D341Med (cell line): ENCODE measurements at places on chromosomes 5 and 9.

DNA sequence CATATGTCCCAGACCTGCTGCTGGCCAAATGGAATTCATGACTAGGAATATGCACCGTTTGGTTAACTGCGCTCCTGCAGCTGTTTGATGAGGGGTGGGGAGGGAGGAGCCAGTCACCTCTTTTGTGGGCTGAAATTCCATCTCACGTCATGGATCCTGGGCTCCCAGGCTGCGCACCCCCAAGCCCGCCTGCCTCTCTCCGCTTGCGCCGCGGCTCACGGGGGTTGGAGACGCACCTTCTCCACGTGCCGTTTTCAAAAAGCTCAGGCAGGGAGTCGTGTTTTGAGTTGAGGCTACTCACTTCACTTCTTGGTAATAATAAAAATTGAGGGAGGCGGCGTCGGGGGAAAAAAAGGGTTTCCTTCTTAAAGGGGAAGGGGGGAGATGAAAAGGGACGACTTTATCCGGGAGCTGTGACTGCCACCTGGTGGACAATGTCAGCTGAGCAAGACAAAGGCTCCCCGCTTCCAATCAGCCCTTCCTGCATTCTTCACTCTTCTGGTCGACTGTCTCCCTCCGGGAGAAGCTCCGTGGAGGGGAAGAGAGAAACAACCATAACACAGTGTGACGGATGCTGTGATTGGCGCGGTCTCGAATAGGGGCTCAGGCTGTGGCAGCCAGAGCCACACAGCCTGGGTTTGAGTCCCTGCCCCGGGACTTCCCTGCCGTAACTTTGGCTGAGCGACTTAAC is 15.9 kb upstream of the C5orf47 start:
- DNase-seq = peak; percentile 79

DNA sequence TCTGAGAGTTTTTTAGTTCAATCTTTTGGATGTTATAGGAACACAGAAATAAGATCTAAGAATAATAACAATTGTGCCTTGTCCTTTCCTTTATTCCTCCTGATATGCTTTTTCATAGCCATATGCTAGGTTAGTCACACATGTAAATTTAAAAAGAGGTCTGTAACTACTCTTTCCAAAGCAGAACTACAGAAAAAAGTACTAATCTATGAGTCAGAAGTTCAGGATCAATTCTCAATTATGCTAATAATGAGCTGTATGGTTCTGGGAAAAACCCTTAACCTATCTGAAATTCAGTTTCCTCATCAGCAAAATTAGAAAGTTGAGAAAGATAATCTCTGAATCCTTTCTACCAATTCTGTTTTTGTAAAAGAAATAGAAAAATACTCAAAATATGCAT is 44.4 kb downstream of the ANKRD31 start:
- DNase-seq = no peak

GRCh38 chr5:105238561-105238960 is 1676.0 kb upstream of the NUDT12 start:
- DNase-seq = no peak

DNA sequence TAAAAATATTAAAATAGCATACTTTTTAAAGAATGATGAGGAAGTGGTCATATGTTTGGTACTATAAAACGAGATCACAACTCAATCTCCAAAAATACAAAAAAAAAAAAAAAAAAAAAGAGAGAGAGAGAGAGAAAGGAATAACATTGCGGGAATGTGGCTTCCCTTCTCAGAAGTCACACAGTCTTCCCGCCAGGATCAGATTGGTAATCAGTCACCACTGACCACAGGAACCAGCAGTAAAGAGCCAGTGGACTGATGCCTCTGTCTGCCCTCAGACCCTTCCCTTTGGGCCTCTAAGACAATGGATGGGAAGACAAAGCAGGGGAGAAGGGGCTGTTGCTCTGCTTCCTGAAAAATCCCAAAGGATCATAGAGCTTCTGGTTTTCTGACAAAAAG is 104.9 kb downstream of the KLHL3 start:
- no peak for DNase-seq

DNA sequence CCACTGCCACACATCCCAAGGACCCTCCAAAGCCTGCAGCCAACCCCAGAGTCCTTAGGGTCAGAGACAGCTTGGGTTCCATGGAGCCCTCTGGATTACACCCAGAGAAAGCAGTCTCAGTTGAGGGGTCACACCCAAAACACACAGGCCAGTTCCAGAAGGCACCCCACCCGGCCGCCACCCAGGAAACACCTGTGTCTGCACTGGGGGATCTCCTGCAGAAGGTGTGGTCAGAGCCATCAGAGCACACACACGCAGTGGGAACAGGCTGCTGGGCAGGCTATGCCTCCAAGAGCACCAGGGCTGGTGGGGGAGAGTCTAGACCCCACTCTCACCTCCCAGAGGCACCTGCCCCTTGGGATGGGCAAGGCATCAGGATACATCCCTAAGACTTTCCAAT is 27.3 kb downstream of the NIPAL4 start:
- DNase-seq = no peak

GRCh38 chr5:95380103-95380628 is 11.0 kb upstream of the FAM81B start:
- no peak for DNase-seq

GRCh38 chr9:36486933-36487481 is 85.7 kb upstream of the MELK start:
- DNase-seq = peak; percentile 55

- no peak for DNase-seq
Observed at GRCh38 chr5:77920359-77921058, 144.4 kb upstream of the TBCA start.

DNA sequence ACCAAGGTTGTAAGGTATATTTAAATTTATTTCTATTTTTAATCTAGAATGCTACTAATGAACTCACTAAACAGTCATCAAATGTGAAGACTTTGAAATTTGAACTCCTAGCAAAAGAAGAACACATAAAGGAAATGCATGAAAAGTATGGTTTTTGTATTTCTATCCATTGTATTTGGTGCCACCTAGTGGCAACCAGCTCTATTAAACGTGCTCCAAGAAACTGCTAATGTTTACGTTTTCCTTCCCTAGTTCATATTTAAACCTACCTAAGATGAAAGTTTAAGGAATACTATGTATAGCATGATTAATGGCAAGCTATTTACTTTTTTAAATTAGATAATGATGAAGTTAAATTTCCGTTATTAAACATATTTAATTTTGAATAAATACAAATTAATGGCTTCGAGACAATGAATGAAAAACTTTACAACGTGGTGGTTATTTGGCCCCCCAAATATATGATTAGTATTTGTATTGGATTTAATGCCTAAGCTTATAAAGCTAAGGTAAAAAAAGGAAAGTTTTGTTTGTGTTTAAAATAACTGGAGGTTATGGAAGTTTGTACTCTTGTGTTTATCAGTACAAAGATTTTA is 115.9 kb upstream of the SH3GL2 start:
- peak; percentile 28 for DNase-seq

DNA sequence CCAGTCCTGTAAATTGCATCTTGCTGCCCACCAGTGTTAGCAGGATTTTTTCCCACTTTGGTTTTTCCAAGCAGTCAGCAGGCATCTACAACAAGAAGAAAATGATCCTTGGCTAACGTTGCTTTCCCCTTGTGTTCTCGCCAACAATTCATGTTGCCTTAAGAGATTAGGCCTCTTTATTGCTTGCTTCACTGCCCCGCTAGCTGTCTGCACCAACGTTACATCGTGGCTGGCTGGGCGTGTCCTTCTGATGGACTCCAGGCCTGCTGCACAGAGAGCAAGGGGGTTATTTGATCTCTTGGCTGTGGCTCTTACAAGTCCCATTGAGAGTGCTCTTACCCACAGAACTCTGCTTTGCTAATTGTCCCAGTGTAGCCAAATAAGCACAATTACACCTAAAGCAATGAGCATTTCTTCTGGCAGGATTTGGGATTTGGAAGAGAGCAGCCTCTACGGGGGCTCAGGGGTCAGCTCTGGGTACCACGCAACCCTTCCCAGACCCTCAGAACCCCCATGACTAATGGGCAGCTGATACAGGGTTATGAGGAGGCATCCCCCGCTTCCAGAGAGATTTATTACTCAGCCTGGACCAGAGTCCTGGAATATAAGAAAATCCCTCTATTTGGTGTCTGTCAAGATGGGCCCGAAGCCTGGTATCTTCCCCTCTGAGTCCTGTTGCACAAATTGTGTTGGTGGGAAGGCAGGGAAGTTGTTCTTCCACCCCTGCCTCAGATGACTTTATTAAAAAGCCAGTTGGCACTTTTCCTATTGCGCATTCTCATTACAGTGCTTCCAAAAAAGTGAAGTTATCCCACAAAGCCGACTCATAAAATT is 17.6 kb downstream of the DCANP1 start:
- no peak for DNase-seq

GRCh38 chr5:120260651-120261050 is 203.4 kb upstream of the PRR16 start:
- DNase-seq = no peak

GRCh38 chr9:112601636-112602035 is 115.0 kb downstream of the KIAA1958 start:
- DNase-seq = no peak

DNA sequence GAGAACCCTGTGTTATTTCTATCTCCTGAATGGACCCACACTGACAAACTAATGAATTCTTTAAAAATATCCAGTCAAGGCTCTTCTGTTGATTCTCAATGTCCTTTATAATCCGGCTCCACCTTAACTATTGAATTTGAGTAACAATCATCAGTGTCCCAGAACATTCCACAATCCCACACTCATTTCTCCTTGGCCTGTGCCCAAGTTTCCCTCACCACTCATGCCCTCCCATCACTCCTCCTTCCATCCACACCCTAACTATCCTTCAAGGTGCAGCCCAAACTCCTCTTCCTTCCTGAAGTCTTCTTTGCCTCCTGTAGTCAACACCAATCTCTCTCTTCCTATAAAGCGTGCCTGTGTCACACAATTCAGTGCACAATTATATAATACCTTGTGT is 106.1 kb downstream of the NUDT12 start:
- no peak for DNase-seq

GRCh38 chr9:36217256-36217968 is 26.7 kb downstream of the CLTA start:
- no peak for DNase-seq

DNA sequence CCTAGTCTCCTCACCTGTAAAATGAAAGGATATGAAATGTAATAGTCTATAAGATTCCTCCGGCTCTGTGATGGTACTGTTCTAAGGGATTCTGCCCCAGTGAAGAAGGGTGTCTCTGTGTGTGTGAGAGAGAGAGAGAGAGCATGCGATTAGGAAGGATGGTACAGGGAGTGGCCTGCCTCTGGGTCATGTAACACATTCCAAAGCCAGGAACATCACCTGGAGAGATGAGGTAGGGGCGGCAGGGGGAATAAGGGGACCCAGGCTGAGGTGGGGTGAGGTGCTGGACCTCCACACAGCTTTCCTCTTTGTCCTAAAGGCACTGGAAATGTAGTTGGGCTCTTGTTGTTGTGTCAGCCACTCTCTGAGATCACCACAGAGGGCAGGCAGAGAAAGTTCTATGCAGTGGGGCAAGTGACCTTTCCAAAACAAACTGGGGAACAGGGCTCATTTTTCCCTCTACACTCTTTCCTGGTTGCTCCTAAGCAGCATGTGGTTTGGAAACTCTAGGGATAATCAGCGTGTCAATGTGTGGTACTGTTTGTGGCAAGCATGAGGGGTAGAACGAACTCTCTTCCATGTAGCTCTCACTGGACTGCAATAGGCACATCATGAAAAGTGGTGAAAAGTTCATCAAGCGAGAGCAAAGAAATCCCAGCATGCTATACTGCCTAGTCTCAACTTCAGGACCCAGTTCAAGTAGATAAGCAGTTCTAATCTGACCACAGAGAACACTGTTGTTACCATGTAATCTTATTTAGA is 65.0 kb downstream of the SEMA6A start:
- no peak for DNase-seq

GRCh38 chr9:104780796-104781395 is 17.0 kb downstream of the NIPSNAP3B start:
- DNase-seq = no peak

GRCh38 chr5:30690931-30691330 is 502.6 kb upstream of the CDH6 start:
- no peak for DNase-seq

- no peak for DNase-seq
Observed at GRCh38 chr5:116436674-116437350, 137.8 kb downstream of the SEMA6A start.

GRCh38 chr9:114938687-114939575 is 8.5 kb upstream of the TNFSF8 start:
- DNase-seq = no peak

DNA sequence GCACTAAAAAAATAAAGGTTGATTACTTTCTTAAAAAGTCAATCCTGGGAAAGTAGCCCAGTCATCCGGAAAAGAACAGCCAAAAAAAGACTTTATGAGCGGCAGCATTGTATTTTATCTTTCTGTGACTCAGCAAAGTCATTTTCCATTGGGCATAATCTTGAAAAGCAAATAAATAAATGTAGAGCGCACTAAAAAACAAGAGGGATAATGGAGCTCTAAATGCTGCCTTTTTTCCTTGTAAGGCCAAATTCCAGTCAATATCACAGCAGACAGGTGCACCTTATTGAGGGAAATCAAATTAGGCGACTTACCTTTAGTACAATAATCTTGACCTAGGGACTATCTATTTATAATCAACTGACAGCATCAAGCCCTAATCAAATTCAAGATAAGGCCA is 266.8 kb downstream of the MTRR start:
- DNase-seq = no peak

GRCh38 chr9:130343445-130343918 is 77.9 kb downstream of the HMCN2 start:
- DNase-seq = peak; percentile 81

DNA sequence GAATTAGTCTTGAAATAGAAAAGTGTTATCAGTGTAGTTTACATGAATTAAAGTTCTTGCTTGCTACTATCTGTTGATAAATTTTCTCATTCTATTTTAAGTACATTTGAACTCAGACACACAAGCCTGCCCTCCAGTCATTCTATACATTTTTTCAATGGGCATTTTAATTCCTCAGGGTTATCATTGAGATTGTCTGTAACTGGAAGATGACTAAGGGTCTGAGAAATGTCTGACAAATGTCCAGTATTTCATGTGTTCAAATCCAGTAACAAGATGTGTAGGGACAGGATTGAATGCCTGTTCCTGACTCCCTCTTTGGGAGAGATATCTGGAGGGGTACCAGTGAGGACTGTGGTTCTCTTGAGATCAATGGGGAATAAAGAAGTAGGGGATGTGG is 223.9 kb upstream of the ADAMTSL1 start:
- DNase-seq = no peak

DNA sequence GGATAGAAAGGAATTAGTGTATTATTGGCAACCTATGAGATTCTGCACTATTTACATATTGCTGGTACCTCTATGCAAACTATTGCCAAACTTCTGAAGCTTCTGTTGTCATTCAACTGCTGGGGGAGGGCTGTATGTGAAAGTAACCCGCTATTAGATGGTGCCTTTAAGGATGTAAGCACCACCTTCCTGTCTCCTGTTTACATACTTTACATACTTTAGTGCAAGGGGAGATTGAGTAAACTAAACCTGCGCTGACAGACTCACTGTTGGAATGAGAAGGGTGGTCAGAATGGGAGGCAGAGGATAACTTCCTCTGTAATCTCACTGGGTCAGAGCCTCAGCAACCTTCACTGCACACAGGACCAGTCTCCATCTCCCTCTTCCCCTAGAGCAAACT is 123.8 kb downstream of the NR3C1 start:
- no peak for DNase-seq

- DNase-seq = no peak
Observed at GRCh38 chr9:90939351-90939750, 137.7 kb downstream of the SYK start.

- DNase-seq = peak; percentile 29
Observed at GRCh38 chr5:172280929-172281328, 2.6 kb downstream of the UBTD2 start.

- DNase-seq = no peak
Observed at GRCh38 chr5:169670769-169671525, 33.9 kb downstream of the DOCK2 start.
